Pancreas (tissue), 10 donors: ENCODE measurements at places on chromosomes 4 and X.
A peak's percentile ranks its signal among the peaks of the same experiment; 100 is the strongest.

DNA sequence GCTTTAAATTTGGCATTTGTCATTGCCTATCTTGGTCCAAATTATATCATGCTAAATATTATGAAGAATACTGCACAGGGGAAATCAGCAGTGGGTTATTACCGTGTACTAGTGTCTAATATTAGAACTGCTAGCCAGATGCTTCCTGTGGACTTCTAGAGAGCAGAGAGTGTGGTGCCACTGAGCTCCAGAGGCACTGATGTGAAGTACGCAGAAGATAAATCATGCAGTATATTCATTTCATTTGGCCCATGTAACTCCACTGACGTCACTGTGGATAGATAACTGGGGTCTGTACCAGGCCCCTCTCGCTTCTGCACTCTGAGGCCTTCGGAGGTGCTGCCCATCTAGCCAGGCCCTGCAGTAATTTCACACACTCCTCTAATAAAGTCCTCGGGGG, 80.0 kb downstream of the ALPK1 start:
- H3K36me3 ChIP-seq, result no peaks in the 10 kb centered on the region
- H3K27me3 ChIP-seq, result no peaks in the 10 kb centered on the region
- H3K4me3 ChIP-seq, result no peak overlapping the region
- no peak overlapping the region for H3K27ac ChIP-seq
- DNase-seq, result no peak
- no peaks in the 10 kb centered on the region for H3K4me1 ChIP-seq

DNA sequence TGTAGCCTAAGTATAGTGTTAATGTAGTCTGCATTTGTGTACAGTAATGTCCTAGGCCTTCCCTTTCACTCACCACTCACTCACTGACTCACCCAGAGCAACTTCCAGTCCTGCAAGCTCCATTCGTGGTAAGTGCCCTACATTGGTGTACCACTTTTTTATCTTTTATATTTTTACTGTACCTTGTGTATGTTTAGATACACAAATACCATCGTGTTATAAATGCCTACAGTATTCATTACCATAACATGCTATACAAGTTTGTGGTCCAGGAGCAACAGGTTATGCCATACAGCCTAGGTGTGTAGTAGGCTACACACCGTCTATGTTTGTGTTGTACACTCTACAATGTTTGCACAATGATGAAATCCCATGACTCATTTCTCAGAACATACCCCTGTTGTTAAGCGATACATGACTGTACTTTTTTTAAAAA, 15.4 kb downstream of the TSPAN5 start:
- peaks cover 7% of the 10 kb centered on the region for H3K4me1 ChIP-seq
- DNase-seq, result no peak
- H3K36me3 ChIP-seq, result no peaks in the 10 kb centered on the region
- H3K27ac ChIP-seq, result no peak overlapping the region
- no peak overlapping the region for H3K4me3 ChIP-seq

- no peak for DNase-seq
- no peak overlapping the region for H3K4me3 ChIP-seq
- no peaks in the 10 kb centered on the region for H3K36me3 ChIP-seq
- H3K4me1 ChIP-seq, result no peaks in the 10 kb centered on the region
- no peak overlapping the region for H3K27ac ChIP-seq
Observed at GRCh38 chr4:40688446-40689095, 58.9 kb upstream of the RBM47 start.

- no peaks in the 10 kb centered on the region for H3K27me3 ChIP-seq
- H3K36me3 ChIP-seq, result no peaks in the 10 kb centered on the region
- H3K4me1 ChIP-seq, result no peaks in the 10 kb centered on the region
- DNase-seq, result peak; percentile 60
Observed at GRCh38 chr4:153204728-153205648, 745 bp downstream of the TRIM2 start.

DNA sequence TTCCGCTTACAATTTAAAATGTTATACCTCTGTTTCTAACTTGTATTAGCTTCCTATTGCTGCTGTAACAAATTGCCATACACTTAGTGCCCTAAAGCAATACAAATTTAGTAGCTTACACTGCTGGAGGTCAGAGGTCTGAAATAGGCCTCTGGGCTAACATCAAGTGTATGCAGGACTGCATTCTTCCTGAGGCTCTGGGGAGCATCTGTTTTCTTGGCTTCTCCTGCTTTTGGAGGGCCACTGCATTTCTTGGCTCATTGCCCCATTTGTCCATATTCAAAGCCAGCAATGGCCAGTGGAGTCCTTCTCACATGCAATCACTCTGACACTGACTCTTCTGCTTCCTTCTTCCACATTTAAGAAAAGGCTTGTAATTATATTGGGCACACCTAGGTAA, 639.8 kb upstream of the INTU start:
- no peaks in the 10 kb centered on the region for H3K27me3 ChIP-seq
- no peaks in the 10 kb centered on the region for H3K4me1 ChIP-seq
- no peak overlapping the region for H3K27ac ChIP-seq
